ENCODE measurements at places on chromosomes 12 and 14.
A peak's percentile ranks its signal among the peaks of the same experiment; 100 is the strongest.

- DNase-seq = no peak
Measured at GRCh38 chr14:54278087-54278486, 118.7 kb upstream of the CDKN3 start.

DNA sequence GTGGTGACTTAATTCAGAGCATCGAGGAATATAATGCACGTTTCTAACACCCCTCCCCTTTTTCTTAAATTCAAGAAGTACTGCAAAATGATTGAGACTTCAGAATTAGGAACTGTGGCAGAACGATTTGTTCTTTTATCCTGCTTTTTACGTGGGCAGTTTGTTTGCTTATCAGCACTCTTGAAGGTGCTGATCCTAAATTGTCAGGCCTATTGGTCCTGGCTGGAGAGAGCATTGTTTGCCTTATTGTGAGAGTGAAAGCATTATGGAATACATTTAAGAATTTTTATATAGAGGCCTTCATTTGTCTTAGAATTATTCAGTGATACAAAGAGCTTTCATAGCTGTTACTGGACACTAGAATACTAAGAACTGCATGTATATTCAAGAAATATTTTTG lies 59.1 kb downstream of the TMTC2 start:
- no peak for DNase-seq

GRCh38 chr12:110449799-110450497 lies at the start of gene ARPC3:
TSS of gene ARPC3 (minus strand) at chr12:110450337. CDS start at chr12:110450260, 77 bp downstream.
- DNase-seq = peak; percentile 97

- no peak for DNase-seq
Measured at GRCh38 chr14:77066578-77067172, 31.4 kb upstream of the CIPC start.

DNA sequence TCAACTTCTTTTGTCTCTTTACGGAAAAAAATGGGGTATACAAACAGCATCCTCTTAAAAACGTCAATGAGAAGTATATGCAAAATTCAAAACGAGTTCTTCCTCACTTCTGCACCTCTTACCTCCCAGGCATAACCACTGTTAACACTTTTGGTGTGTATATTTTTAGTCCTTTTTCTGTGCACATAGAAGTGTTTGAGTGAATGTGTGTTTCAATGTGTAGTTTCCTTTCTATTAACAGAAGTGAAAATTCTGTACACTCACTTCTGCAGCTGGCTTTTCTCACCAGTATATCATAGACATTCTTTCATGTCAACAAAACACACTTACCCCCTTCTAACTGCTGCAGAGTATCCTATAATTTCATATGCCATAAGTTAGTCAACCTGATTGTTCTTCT lies 5.4 kb downstream of the UBR7 start:
- DNase-seq = no peak

DNA sequence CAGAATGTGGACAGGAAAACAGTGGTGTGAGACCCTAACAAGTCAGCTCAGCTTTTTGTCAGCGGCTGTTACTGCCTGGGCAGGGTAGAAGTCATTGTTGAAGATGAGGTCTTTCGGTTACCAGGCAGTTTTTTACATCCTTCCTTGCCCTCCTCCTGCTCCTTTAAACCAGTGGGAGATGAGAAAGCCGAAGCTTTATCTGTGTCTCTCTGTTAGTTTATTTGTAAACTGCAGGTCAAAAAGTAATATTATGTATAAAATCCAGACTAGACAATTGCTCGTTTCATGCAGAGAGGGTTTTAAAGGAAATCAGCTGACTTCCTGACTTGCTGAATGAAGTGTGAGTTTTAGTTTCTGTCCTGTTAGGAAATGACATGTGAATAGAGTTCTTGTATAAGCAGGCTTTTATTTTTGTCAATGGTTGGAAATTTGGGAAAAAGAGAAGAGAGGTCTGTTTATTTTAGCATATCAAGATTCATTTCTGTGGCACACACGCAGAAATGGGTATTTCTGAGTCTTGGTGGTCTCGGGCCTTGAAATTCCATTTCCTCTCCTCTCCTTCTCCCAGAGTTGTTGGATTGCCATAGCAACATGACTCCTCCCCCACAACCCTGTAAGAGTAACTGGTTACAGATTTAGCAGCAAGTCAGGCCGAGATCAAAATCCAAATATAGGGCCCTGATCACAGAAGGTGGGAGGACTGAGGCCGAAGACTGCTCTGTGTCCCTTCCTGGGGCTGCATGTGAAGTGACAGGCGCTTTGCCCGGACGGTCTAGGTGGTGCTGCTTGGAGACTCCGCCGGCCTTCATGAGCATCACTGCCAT lies 60.8 kb downstream of the SAMD4A start:
- DNase-seq = no peak

Data from vagina (tissue), 2 donors.